ENCODE measurements at places on chromosomes 3 and 15. TPM values are rescaled to one million over a fixed set of nuclear protein-coding genes. Genes with fewer than 3 reads are reported as not detected.

Gene NPAP1
- not detected for total RNA-seq

Gene GOLGA8S
- total RNA-seq, result 0.36 TPM

Gene ABI3BP
- total RNA-seq, result 10.7 TPM

Gene APOD
- 70.8 TPM for total RNA-seq

Gene RAD51
- 1.1 TPM for total RNA-seq

Gene NAALADL2
- 7.7 TPM for total RNA-seq

Gene TYRO3
- 22.7 TPM for total RNA-seq

Gene ISG20
- 4.8 TPM for total RNA-seq

Gene GRK7
- total RNA-seq, result not detected

Gene PIK3CA
- total RNA-seq, result 30.6 TPM

Gene MNS1
- 0.64 TPM for total RNA-seq

Gene CADM2
- 4.3 TPM for total RNA-seq

Data from adrenal gland (tissue), 19 donors.